ENCODE measurements at places on chromosomes 2 and 18.

- DNase-seq = no peak
Measured at GRCh38 chr2:28637066-28638047, 114.3 kb upstream of the PPP1CB start.

DNA sequence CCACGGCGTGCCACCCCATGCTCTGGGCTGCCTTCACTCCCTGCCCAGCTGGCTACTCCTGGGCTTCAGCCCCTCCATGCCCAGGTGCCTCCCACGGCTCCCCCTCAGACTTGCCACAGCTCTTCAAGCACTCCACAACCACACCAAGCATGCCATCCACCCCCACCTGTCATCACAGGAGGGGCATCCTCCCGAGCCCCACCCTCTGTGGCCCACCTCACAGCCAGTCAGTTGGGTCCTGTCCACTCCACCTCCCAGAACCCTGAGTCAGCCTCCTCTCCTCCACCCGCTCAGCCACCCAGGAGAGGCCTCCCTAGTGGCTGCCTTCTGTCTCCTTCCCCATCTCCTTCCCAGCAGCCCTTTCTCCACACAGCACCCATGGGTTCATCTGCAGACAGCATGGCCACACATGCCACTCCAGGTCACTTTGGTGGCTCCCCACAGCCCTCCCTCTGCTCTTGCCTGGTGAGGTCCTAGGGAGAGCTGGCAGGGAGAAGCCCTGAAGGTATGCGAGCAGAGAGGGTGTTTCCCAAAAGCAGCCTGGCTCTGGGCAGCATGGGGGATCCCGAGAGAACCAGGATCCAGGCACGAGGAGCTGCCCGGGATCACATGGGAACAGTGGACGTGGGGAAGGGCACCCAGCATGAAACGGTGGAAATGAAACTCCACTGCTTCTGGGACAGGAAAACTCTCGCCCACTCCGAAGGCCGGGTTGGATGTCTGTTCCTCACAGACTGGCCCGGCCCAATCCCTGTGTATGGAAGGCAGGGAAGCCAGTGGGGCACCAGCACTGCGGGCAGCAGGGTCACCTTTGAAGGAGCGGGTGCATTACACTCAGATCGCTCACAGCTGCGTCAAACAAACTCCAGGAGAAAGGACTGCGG is 2.7 kb downstream of the LIMS2 start:
- no peak for DNase-seq

DNA sequence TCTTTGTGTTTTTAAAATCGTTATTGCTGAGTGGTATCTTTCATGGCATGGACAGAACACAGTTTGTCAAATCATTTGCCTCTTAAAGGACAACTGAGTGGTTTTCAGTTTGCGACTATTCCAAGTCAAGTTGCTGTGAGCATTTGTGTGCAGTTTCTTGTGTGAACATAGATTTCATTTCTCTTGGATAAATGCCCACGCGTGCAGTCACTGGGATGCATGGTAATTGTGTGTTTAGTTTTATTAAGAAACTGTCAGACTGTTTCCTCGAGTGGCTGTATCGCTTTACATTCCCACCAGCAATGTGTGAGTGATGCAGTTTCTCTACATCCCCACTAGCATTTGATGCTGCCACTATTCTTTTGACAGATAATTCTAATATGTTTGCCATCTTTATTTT is 154.0 kb upstream of the ARL4C start:
- DNase-seq = no peak

DNA sequence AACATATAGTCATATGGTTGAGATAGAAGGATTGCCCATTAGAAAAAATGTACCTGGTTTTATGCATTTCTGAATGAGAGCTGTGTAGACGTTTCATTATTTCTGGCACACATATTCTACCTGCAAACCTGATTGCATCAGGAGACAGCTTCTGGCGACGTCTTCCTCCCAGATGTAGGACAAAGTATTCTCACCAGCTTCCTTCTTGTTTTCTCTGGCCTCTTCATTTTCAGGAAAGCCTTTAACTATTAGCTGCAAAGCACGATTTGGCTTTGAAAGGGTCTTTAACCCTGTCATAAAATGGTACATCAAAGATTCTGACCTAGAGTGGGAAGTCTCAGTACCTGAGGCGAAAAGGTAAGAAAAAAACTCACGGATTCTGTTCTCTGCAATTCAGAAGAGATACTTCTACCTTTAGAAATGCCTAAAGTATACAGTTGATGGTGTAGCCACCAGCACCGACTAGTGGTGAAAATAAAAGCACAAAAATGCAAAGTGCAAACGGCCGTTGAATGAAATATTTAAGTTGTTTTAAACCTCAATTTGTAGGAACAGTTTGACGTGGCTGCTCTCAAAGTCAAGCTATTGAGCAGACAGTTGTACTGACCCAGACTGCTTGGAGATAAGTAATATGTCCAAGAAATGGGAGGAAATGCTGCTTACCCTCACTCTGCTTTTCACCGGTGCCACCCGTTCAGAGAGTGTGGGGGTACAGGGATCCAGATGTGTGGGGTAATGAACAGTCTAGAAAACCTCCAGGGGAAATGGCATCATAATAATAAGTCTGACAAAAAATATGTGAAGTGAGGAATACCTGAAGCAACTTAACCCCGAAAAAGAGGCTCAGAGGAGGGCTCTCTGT is 20.2 kb downstream of the IL18RAP start:
- no peak for DNase-seq

DNA sequence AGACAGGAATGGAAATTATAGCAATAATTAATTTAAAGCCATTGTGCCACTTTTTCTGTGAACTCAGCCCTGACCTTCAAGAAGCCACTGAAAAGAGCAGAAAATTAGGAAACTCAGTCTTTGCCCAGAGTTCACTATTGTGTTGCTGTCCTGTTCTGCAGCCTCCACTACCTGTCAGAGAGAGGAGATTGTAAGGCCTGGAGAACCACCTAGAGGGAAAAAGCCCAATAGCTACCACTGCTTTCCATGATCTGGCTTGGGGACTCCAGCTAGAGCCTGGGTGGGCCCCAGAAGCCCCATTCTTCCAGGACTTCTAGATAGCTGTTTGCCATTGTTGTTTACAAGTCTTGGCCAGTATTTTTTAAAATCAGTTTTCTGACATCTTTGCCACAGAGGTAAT is 176.1 kb upstream of the KLF7 start:
- DNase-seq = no peak

- no peak for DNase-seq
Measured at GRCh38 chr2:9330612-9331270, 92.6 kb downstream of the ITGB1BP1 start.

- DNase-seq = no peak
Measured at GRCh38 chr2:112985090-112985489, 7.3 kb downstream of the IL36G start.
